ENCODE measurements at places on chromosomes 1 and 21.

GRCh38 chr1:8410791-8411190 is 92.9 kb downstream of the SLC45A1 start:
- no peak for DNase-seq

GRCh38 chr1:39826583-39826982 is 37.9 kb upstream of the BMP8B start:
- DNase-seq: no peak

DNA sequence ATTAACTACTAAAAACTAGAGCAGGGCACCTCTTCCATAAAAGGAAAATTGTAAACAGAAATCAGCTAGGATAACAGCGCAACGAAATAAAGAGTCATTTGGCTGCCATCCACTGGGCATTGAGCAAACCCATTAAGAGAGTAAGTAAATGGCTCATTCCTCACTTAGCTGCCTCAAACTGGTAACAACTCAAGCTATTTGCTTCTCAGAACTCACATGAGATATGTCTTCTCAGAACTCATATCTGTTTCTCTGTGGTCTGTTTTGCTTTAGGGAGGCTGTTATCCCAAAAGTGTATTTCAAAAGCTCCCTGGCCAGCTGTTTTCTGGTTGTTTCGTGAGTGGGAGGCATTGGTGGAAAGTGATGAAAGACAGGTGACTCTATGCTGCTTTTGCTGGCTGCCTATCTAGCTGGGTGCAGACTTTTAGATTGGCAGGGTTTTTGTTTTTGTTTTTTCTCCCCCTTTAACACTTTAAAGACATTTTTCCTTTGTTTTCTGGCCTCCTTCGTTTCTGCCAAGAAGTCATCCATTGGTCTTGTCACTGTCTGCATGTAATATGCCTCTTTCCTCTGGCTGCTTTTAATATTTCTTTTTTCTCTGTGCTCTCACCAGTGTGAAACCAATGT is 269.2 kb upstream of the RGS18 start:
- DNase-seq: no peak

DNA sequence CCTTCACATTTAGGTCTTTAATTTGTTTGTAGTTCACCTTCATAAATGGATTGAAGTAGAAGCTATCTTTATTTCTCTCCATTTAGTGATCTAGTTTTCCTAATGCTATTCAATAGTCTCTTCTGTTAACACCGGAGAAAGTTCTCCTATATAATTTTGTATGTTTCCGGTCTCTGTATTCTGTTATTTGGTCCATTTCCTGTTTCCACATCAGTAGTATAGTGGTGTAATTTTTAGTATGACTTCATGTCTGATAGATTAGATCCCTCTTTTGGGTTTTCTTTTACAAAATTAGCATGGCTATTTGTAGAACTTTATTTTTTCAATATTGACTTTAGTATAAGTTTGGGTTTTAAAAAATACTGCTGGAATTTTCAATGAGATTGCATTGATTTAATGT is 41.6 kb upstream of the PKP1 start:
- DNase-seq: no peak

- no peak for DNase-seq
These were observed 98.0 kb upstream of the HP1BP3 start for GRCh38 chr1:20885121-20885520.

DNA sequence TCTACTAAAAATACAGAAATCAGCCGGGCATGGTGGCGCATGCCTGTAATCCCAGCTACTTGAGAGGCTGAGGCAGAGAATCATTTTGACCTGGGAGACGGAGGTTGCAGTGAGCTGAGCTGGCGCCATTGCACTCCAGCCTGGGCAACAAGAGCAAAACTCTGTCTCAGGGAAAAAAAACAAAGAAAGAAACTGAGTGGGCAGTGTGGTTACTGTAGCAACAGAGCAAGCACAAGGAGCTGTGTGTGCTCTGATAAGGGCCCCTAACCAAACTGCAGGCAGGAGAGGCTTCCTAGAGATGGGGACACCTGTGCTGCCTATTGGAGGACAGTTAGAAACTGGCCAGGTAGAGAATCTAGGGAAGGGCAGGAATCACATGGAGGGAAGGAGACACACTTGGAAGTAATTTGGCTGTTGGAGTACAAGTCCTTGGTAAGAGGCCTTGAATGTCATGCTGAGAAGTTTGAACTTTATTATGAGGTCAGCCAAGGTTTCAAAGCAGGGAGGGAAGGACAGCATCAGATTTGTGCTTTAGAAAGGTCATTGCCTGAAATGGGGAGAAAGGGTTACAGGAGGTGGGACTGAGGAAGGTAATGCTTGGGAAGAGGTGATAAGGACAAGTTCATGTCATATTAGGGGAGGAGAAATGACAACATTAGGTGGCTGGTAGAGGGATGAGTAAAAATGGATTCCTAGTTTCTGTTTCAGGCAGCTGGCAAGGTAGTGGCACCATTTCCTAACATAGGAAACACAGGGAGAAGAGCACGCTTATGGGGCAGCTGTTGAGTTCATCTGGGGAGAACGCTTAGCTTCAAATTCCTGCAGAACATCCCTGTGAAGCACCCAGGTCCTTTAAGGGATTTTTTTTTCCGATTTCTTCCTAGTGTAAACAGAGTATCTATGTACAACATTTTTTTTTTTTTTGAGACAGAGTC is 69.2 kb upstream of the ARTN start:
- no peak for DNase-seq

- no peak for DNase-seq
These were observed 366.8 kb downstream of the PTBP2 start for GRCh38 chr1:97088391-97088790.

GRCh38 chr1:9721606-9722377 is 70.3 kb downstream of the PIK3CD start:
- DNase-seq: no peak

- DNase-seq: no peak
These were observed 21.7 kb downstream of the ATP5PO start for GRCh38 chr21:33893917-33894316.

- peak; percentile 95 for DNase-seq
These were observed 89.7 kb upstream of the RGS1 start for GRCh38 chr1:192485692-192486436.

- no peak for DNase-seq
These were observed 112.8 kb downstream of the C1orf21 start for GRCh38 chr1:184499616-184500015.

DNA sequence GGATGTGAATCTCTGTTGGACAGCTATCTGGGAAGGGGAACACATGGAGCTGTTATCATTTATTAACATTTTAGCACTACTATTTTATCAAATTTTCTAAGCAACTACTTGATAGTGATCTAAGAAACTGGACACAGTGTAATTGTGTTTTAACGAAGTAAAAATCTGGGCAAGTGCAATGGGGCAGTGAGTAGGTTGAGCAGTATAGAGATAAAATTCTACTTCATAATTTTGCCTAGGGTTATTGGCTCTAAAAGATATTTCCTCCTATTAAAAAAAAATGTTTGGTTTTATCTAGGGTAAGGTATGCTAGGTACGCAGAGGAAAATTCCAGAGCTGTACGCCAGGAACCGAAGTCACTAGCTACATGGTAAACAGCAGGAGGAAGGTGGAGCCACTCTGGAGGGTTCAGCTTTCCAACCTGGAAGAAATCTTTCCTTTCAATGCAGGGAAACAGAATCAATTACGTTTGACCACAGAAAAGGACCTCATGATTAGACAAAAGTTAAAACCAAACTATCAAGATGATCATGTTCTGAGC is 43.3 kb downstream of the BCAR3 start:
- no peak for DNase-seq

DNA sequence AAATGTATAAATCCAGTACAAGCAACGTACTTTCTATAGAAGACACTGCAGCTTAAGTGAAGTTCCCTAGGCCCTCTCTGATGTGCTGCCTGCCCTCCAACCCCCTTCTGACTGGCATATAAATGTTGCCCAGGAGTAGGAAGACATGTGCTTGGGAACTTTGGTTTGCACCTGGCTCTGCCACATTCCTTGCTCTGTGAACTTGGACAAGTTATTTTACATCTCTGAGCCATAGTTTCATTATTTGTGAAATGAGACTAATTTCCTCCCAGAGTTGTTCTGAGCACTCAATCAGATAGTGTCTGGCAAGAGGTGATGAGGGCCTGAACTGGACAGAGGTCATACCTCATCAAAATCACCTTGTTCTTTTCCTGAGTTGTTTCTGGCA is 3.5 kb upstream of the PHC2 start:
- no peak for DNase-seq

GRCh38 chr1:1120866-1121591 is 5.1 kb upstream of the C1orf159 start:
- no peak for DNase-seq

- no peak for DNase-seq
These were observed 87.0 kb downstream of the GPR52 start for GRCh38 chr1:174534789-174535188.

DNA sequence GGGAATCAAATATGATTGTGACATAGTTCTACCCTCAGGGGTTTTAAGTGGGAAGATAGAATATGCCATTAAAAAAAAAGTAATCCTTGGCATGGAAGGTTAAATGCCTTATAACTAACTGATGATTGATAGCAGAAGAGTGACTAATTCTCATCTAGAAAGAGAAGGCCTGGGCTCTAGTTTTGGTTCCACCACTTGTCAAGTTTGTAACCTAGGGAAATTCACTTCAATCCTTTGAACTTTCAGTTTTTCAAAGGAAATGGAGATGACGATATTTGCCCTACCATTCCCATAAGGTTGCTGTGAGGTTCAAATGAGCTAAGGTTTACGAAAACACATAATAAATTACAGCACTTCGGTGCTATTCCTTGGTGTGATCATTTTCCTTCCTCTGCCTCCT is 88.5 kb downstream of the GPR88 start:
- DNase-seq: no peak

DNA sequence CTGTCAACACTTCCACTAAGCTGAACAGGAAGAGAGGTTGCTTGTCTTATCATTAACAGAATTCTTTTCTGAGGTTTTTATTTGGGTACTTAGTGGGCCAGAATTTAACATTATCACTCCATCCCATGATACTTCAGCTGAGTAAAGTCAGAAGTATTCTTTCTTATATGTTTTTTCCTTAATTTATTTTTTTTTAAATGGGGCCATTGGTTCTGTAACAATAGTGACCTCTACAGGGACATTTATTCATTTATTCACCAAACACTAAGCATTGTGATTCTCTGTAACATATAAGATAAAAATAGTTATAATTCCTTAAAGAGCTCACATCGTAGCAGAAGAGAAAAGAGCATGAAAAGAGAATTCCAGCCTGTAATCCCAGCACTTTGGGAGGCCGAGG is 9.8 kb downstream of the GREM2 start:
- DNase-seq: no peak

GRCh38 chr1:64173336-64173940 is 30.0 kb upstream of the UBE2U start:
- no peak for DNase-seq

DNA sequence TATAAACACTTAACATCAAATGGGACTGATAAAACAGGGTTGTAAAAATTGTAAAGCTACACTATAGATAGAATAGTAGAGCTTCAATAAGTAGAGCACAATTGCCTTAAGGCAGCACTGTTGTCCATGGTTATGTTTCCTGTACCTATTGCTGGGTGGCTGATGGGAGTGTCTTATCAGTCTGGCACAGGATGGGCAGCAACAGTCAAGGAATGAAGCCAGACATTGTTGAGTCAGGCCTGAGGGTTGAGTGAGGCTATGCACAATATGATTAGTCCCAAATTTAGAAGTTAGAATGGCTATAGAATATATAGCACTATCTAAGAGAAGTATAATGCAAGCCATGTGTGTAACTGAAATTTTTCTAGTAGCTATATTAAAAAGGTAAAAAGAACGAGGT is 25.0 kb upstream of the CD1D start:
- DNase-seq: no peak

GRCh38 chr21:37984416-37984815 is 68.2 kb upstream of the KCNJ6 start:
- no peak for DNase-seq

GRCh38 chr1:155091071-155092051 is 12.7 kb downstream of the EFNA3 start:
- DNase-seq: peak; percentile 11

DNA sequence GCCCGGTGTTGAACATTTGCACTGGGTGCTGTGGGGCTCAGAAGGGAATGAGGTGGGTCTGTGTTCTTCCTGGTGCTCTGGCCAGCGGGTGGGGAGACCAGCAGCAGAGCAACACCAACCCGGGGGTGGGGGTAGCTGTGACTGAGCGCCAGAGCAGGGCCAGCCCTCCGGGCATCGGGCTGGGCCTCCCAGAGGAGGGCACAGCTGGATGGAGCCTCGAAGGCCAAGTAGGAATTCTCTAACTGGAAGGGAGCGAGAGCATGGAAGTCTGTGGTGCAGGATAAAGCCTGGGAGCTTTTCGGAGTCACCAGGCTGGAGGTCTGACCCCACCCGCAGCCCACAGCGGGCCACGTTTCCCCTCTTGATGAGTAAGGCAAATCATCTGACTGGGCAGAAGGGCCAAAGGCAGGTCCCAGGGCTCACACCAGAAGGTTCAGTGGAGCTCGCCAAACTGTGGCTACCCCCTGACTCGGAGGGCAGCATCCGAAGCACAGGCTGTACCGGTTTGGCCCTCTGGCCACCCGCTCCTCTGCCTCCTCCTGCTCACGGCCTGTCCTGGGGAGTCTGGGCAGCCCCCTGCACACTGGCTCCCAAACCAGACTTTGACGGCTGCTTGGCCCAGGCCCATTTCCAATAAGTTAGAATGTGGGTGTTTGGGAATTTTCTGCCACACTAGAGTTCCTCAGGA is 18.8 kb downstream of the SLC1A7 start:
- DNase-seq: no peak

DNA sequence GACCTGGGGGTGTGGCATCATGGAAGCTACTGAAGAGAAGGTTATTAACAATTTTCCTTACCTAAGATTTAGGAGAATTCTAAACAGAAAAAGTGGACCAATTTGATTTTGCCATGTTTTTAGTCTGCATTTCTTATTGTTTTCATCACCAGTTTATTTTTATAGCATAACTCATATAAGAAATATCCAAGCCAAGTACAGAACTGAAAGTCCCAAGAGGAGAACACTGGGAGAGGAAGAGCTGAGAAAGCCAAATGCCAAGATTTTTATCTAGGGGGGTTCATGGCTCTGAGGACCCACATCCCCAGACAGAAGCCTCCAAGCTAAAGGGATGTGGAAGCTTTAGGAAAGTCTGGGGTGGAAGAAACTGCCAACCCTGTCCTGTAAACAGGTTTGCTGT is 109.4 kb upstream of the DUSP10 start:
- no peak for DNase-seq

GRCh38 chr1:221411283-221411682 is 330.6 kb downstream of the DUSP10 start:
- no peak for DNase-seq

DNA sequence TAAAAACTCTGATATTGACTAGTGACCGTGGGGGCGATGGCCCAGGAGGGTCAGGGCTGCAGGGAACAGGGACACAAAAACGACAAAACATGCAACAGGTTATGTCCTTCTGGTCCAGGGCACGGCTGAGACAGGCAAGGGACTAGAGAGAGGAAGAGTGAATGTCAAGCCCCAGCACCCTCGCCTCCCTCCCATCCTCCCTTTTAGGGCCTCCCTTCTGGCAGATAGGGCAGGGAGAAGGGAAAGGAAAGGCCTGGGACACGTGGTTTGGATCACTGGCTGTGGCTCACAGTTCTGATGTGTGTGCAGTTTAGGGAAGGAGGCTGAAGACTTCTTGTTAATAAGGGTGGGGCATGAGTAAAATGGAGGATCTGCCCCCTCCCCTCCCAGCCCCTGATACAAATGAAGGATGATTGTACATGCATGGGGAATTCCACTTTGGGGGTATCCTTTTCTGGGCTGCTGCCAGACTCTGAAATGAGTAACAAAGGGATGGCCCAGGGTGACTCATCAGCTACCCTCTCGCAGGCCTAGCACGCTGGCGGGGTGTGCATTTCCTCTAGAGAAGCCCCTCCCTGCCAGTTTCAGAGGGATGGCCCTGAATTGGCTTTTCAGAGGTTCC is 14.2 kb downstream of the CAPN2 start:
- peak; percentile 83 for DNase-seq

- no peak for DNase-seq
These were observed at the start of gene ZNF362 for GRCh38 chr1:33256471-33257206. Gene ZNF362 (plus strand): TSS chr1:33256492. CDS start chr1:33270575, 14,083 bp downstream.
